ENCODE measurements at places on chromosomes 1 and 21.

- no peak for DNase-seq
These were observed 5.8 kb upstream of the AHDC1 start for GRCh38 chr1:27609618-27610240.

DNA sequence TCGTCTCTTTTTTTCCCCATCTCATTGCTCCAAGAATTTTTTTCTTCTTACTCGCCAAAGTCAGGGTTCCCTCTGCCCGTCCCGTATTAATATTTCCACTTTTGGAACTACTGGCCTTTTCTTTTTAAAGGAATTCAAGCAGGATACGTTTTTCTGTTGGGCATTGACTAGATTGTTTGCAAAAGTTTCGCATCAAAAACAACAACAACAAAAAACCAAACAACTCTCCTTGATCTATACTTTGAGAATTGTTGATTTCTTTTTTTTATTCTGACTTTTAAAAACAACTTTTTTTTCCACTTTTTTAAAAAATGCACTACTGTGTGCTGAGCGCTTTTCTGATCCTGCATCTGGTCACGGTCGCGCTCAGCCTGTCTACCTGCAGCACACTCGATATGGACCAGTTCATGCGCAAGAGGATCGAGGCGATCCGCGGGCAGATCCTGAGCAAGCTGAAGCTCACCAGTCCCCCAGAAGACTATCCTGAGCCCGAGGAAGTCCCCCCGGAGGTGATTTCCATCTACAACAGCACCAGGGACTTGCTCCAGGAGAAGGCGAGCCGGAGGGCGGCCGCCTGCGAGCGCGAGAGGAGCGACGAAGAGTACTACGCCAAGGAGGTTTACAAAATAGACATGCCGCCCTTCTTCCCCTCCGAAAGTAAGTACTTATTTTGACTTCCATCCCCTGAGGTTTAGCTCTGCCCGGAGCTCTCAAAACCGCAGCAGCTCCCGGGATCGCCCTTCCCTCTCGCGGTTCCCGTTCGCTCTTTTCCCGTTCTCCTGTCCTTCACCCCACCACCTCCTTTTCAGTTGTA is 1.5 kb downstream of the TGFB2 start:
- DNase-seq: no peak

- DNase-seq: no peak
These were observed 53.3 kb upstream of the ZC3H11B start for GRCh38 chr1:219666242-219666641.

GRCh38 chr1:31752952-31753475 is 11.1 kb downstream of the ADGRB2 start:
- DNase-seq: no peak

- no peak for DNase-seq
These were observed 2.2 kb upstream of the HUNK start for GRCh38 chr21:31870472-31871193.

GRCh38 chr1:198604975-198605374 is 33.9 kb upstream of the PTPRC start:
- DNase-seq: no peak

GRCh38 chr1:98059620-98060019 is 138.8 kb upstream of the DPYD start:
- DNase-seq: no peak

DNA sequence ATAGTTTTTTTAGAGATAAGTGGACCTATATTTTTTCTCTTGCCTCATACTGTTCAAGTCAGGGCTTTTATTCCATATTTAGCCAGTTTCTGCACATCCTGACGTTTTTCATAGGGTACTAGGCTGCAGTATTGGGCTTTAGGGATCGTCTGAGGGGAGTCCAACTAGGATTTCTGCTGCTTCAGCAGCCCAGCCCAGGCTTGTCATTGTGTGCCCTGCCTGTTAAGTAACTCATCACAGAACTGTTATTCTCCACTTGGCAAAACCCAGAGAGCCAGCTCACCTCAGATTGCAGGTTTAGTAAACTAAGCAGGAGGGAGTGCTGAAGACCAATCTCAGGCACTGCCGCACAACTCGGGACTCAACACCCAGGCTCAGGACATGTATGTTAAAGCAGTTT is 2.8 kb downstream of the GALNT2 start:
- DNase-seq: no peak

- DNase-seq: no peak
These were observed 19.3 kb downstream of the PHGDH start for GRCh38 chr1:119731060-119731459.

- DNase-seq: no peak
These were observed 281.9 kb upstream of the ADAMTS5 start for GRCh38 chr21:27248814-27249213.

DNA sequence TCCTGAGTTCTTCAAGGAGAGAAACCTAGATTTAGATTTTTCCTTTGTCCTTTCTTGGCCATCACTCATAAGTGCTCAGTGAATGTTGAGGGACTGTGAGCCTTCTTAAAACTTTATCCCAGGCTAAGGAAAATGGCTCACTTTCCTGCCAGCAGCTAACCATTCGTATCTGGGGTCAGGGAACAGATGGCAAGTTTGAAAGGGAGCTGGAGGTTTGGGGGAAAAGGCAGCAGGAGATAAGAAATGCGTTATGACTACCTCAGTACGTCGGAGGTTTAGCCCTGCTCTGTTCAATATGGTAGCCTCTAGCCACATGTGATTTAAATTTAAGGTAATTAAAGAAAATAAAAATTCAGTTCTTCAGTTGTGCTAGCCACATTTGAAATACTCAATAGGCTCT is 13.3 kb downstream of the RRP15 start:
- no peak for DNase-seq

- no peak for DNase-seq
These were observed 3.3 kb upstream of the FAM110D start for GRCh38 chr1:26155370-26156284.

GRCh38 chr1:20409971-20410370 is 76.0 kb downstream of the CAMK2N1 start:
- no peak for DNase-seq

GRCh38 chr1:77639056-77639455 is 43.4 kb downstream of the ZZZ3 start:
- no peak for DNase-seq

GRCh38 chr1:24708938-24709337 is 36.3 kb upstream of the CLIC4 start:
- DNase-seq: no peak

DNA sequence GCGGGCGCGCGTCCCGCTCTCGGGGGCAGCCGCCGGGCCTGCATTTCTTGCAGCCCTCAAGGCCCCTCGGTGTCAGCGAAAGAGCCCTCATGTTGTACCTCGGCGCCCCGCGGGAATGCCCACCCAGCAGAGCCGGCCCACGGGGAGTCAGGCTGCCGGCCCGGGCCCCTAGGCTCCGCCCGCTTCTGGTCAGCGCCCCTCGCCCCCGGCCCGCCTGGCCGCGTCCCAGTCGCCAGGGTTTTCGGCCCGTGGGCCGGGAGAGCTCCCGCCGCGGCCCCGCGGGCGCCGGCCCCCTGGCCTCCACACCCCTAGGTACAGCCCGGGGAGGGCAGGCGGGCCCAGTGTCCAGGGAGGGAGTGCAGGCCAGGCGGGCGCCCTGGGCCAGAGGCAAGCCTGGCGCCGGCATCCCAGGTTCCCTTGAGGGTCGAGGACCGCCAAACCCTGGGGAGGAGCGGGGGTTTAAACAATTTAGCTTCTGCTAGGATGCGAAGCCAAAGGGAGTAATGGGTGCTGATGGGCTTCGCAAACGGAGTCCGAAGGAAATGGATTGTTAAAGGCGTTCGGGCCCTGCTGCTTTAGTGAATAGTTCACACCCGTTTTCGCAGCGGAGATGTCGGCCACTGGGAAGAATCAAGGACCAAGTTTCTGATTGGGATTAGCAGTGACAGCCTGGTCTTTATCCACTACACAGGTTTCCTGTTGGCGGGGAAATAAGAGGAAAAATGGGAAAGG is 486 bp upstream of the KCNA3 start:
- DNase-seq: peak; percentile 9

DNA sequence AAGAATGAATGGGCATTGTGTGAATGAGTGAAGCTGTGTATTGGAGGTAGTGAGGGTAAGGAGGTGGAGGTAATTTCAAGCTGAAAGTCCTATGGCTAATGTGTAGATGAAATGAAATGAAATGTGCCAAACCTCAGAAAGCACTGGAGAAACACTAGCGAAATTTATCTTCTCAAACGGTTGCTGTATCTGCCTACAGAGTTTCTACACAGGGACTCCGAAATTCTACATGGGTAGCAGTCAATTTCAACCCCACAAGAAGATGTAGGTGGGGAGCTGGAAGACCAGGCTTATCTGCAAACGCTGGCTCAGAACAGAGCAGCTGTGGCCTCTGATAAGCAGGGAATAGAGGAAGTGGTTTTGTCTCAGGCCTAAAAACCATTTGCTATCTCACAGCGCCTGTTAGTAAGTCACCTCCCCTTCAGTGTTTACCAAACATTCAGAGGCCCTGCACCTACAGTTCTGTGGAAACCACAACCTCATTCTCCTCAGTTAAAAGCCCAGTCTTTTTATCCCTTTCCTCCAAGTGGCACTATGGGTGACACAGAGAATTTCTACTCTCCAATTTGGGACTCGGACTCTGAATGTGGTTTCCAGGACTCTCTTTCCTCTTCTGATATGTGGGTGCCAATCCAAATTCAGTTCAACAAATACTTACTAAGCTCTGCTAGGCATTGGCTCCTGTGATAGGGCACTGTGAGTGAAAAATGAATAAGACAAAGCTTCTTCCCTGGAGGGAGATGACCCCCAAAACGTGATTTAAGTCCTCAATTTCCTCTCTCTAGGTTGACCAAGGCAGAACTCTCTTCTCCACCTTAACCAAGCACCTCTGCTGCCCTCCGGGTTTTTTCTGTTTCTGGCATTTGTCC is 17.2 kb upstream of the SLAMF6 start:
- peak; percentile 74 for DNase-seq

DNA sequence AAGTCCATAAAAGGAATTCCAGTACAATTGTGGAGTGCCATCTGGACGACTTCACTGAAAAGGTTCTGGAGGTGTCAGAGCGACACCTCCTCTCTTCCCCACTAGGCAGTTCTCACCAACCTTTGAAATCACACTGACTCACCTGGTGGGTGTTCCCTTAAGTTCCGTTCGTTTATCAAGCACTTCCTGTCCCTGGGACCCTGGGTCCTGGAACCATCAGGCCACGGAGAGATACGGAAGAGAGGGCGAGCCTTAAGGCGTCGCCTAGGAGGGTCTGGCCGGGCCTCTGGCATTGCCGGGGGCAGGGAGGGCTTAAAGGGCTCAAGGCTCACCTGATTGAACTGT is 317 bp downstream of the SPAG17 start:
- DNase-seq: no peak

GRCh38 chr1:67052741-67053534 is 1.0 kb downstream of the SLC35D1 start:
- DNase-seq: peak; percentile 29

GRCh38 chr1:173996995-173997394 is 25.2 kb downstream of the RC3H1 start:
- DNase-seq: no peak

All from CD4-positive, alpha-beta T cell treated with Interleukin-12 subunit alpha and Interleukin-12 subunit beta, for 1 hour (primary cell).